Thoracic aorta endothelial cell (primary cell): ENCODE measurements at places on chromosomes 7 and 10. TPM values are rescaled to one million over a fixed set of nuclear protein-coding genes. Genes with fewer than 3 reads are reported as not detected.

CALML3 gene
- not detected in 2 replicates for total RNA-seq

MYO3A gene
- total RNA-seq, result not detected in 2 replicates

CPN1 gene
- total RNA-seq, result not detected in 2 replicates

NPSR1 gene
- total RNA-seq, result not detected in 2 replicates

SEMA3D gene
- total RNA-seq, result 0.22 and 1.2 TPM in 2 replicates

ABLIM1 gene
- total RNA-seq, result 62.2 and 91.8 TPM in 2 replicates

NUDCD3 gene
- total RNA-seq, result 74.5 and 81.8 TPM in 2 replicates

ZNF467 gene
- total RNA-seq, result 4.5 and 5.2 TPM in 2 replicates

USP54 gene
- total RNA-seq, result 9.6 and 17.5 TPM in 2 replicates

CLDN3 gene
- 0.27 and 0.43 TPM in 2 replicates for total RNA-seq

TMEM225B gene
- 0.43 TPM in 1 of 2 replicates, not detected in the other for total RNA-seq

COL28A1 gene
- total RNA-seq, result not detected in 2 replicates

RHEB gene
- total RNA-seq, result 98.8 and 110 TPM in 2 replicates

PRKCQ gene
- total RNA-seq, result 0.53 and 0.72 TPM in 2 replicates

C10orf95 gene
- 0.13 and 0.29 TPM in 2 replicates for total RNA-seq

EMX2 gene
- total RNA-seq, result 0.07 TPM in 1 of 2 replicates, not detected in the other

ZNF365 gene
- 0.13 and 2.2 TPM in 2 replicates for total RNA-seq

OGA gene
- 140 and 184 TPM in 2 replicates for total RNA-seq

PAPSS2 gene
- 103 and 106 TPM in 2 replicates for total RNA-seq

ADCY1 gene
- total RNA-seq, result 0.40 and 0.43 TPM in 2 replicates

SP8 gene
- not detected in 2 replicates for total RNA-seq

CYP2C19 gene
- total RNA-seq, result not detected in 2 replicates

OIT3 gene
- under 0.01 TPM in 1 of 2 replicates, not detected in the other for total RNA-seq

SPAM1 gene
- not detected in 2 replicates for total RNA-seq

TAS2R3 gene
- total RNA-seq, result 1.4 and 1.7 TPM in 2 replicates

TAS2R60 gene
- not detected in 2 replicates for total RNA-seq

WDR86 gene
- total RNA-seq, result not detected in 2 replicates

CNOT4 gene
- total RNA-seq, result 15.0 and 17.7 TPM in 2 replicates

ANKRD61 gene
- 0.22 TPM in 1 of 2 replicates, not detected in the other for total RNA-seq

CAV2 gene
- total RNA-seq, result 308 and 406 TPM in 2 replicates

OR2A12 gene
- total RNA-seq, result not detected in 2 replicates

STK17A gene
- 106 and 128 TPM in 2 replicates for total RNA-seq

STK31 gene
- 0.57 TPM in 1 of 2 replicates, not detected in the other for total RNA-seq

SPDYE8 gene
- total RNA-seq, result not detected in 2 replicates

MMP21 gene
- 0.13 TPM in 1 of 2 replicates, not detected in the other for total RNA-seq

ACTL6B gene
- not detected in 2 replicates for total RNA-seq
